ENCODE measurements at places on chromosomes 7 and 10.

GRCh38 chr10:61389887-61390286 lies 63.3 kb downstream of the TMEM26 start:
- no peak for ATAC-seq

- ATAC-seq = peak; percentile 14
These were observed 95.4 kb downstream of the CCDC3 start for GRCh38 chr10:12906051-12906541.

GRCh38 chr7:36040679-36041078 lies 112.4 kb upstream of the EEPD1 start:
- ATAC-seq = no peak

- no peak for ATAC-seq
These were observed 166.3 kb upstream of the TMEM196 start for GRCh38 chr7:19939746-19940145.

- ATAC-seq = no peak
These were observed 53.9 kb downstream of the CUBN start for GRCh38 chr10:17075533-17076359.
